Stimulated activated CD4-positive, alpha-beta T cell treated with anti-CD3 and anti-CD28 coated beads, Interleukin-15, amount 100 ng/mL, for 24 hours (primary cell): ENCODE measurements at places on chromosomes 7 and 10.

- DNase-seq: no peak
These were observed 27.8 kb downstream of the KCNMA1 start for GRCh38 chr10:77609781-77610272.

GRCh38 chr7:106071356-106071998, 40.6 kb downstream of the SYPL1 start:
- peak; percentile 50 for DNase-seq

GRCh38 chr7:156160811-156161210, 348.5 kb upstream of the SHH start:
- DNase-seq: no peak

GRCh38 chr7:134311807-134312206, 4.9 kb downstream of the SLC35B4 start:
- DNase-seq: no peak
